SW 1271 (cell line): ENCODE measurements at places on chromosomes 5 and 9.
A peak's percentile ranks its signal among the peaks of the same experiment; 100 is the strongest.

DNA sequence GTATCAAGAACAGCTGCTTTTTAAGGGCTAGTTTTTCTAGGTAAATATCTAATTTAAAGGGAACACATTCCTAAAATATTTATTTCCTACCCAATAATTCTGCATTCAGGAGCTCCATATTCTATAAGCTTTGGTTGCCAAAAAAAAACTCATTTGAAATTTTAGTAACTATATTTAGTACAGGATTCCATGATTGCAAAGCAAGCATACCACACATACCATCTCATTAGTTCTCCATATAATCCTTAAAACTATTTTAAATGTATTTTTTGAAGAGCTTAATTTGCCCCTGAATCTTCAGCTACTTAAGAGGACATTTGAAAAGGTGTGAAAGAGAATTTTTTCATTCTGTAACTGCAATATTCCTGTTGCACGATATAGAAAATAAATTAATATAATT lies 877.0 kb downstream of the NR2F1-AS1 start:
- no peak for DNase-seq

DNA sequence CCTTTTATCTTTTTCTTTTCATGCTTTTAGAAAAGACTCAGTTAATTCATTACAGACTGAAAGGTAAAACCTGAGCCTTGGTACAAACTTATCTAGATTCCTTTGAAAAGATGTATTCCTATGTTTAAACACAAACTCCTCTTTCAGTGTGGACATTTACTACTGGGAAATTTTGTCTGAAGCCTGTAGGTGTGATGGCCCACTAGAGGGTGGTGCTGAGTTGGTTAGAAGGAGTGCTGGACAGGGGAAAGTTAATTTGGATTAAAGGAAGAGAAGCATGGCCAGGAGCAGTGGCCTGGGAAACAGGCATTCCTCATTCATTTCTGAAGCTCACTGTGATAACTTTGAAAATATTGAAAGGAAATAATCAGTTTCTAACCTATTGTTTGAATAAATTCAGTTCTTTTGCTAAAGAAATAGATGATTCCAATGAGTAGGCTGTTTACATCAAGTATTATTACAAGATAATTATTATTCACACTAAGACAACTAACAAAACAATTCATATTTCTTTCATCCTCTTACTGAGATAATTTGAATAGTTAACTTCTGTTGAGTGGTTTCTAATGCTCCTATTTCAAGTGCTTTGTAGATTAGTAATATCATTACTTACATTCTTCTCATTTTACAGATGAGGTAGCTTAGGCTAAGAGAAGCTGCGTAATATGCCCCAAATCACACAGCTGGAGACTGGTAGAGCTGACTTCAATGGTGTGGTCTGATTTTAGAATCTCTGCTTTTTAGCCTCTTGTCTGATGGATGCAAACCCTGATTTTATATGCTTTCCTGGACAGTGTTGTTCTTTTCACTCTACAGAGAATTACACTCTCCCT lies 150.9 kb downstream of the ADGRV1 start:
- DNase-seq: peak; percentile 26

GRCh38 chr5:37029436-37029835 lies 152.9 kb downstream of the NIPBL start:
- DNase-seq: no peak

GRCh38 chr5:148825716-148826052 lies 727 bp upstream of the ADRB2 start:
- no peak for DNase-seq
